Activated CD8-positive, alpha-beta memory T cell treated with anti-CD3 and anti-CD28 coated beads for 4 hours (primary cell): ENCODE measurements at places on chromosomes 12 and 14.

GRCh38 chr14:35341751-35342488 lies 49.7 kb downstream of the PSMA6 start:
- no peak for DNase-seq

GRCh38 chr12:13504074-13504473 lies 307.5 kb downstream of the EMP1 start:
- DNase-seq, result no peak

GRCh38 chr14:20841096-20841495 lies 38.5 kb upstream of the RNASE1 start:
- DNase-seq, result no peak

GRCh38 chr14:60254176-60254575 lies 5.2 kb downstream of the PPM1A start:
- DNase-seq, result no peak

DNA sequence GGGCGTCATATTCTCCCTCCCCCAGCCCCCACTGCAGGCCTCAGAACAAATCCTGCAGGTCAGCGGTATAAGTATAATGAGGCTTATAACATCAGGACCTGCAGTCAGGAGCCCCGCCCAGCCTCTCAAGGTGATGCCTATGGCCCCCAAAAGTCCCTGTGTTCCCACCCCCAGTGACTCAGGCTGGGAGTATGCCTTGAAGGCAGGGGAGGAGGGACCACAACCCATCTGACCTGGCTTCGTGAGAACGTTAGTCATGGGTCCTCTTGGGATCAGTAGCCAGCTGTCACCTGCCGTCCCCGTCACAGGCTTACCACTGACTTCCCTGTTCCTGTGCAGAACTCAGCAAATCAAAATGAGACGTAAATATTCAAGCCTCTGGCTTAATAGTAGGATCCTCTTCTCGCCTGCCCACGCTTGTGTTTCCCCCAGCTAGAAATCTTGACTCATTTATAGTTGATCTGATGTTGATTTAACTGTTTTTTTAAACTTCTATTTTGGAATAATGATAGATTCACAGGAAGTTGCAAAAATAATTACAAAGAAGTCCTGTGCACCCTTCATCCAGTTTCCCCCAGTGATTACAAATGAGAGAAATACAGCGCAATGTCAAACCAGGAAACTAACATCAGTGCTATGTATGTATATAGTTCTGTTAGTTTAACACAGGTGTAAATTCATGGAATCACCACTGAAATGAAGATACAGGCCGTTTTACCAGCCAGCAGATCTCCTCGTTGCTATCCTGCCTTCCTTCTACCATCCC lies 107.5 kb downstream of the ADGRD1 start:
- no peak for DNase-seq

DNA sequence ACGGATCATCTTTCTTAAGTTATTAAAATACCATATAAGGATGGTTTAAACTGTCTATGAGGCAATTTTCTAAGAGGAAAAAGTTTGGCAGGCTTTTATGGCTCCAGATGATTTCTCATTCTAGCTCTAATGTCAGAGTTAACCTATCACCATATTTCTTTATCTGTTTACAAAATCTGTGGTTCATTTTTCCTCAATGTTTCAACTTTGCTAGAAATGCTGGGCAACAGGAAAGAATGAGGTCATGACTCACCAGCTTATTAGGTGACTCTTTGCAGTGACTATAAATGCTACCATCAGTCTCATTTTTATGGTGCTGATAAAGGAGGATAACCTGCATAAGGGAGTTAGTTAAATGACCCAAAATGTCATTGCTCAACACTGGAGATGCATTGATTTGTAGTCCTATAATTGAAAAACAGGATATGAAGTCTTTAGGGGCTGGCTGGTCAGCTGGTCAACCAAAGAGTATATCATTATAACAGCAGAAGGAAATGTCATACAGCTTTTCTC lies 45.3 kb upstream of the RAP1B start:
- DNase-seq, result no peak

- peak; percentile 71 for DNase-seq
Measured at GRCh38 chr12:6278439-6279255, 31.8 kb upstream of the PLEKHG6 start.

- no peak for DNase-seq
Measured at GRCh38 chr14:54343272-54344121, 53.3 kb upstream of the CDKN3 start.

DNA sequence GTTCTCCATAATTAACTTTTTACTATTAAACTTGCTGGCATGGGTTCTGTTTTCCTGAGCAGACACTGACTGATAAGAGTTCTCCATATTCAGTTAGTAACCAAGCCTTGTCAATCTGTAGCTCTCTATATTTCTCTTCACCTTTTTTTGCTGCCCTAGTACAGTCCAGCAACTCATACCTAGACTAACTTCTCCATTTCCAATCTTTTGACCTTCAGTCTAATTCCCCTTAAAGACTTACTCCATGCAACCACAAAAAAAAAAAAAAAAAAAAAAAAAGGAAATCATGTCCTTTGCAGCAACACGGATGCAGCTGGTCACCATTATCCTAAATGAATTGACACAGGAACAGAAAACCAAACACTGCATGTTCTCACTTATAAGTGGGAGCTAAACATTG lies 125.7 kb upstream of the KRAS start:
- DNase-seq, result no peak

- DNase-seq, result no peak
Measured at GRCh38 chr14:59281609-59282377, 93.3 kb downstream of the DAAM1 start.
